ENCODE measurements at places on chromosomes 7 and 10. TPM values are rescaled to one million over a fixed set of nuclear protein-coding genes. Genes with fewer than 3 reads are reported as not detected.

Gene VDAC2
- 233 TPM for total RNA-seq

- H3K27ac ChIP-seq = no peak overlapping the region
- H3K4me3 ChIP-seq = no peak overlapping the region
- no peaks in the 10 kb centered on the region for H3K27me3 ChIP-seq
Measured at GRCh38 chr7:93646538-93646937, 72.0 kb upstream of the CALCR start.

Gene GFRA1
- total RNA-seq = 0.11 TPM

GRCh38 chr10:630581-631073, 58.8 kb downstream of the DIP2C start:
- H3K27ac ChIP-seq = no peak overlapping the region
- H3K27me3 ChIP-seq = peaks cover 5% of the 10 kb centered on the region
- no peaks in the 10 kb centered on the region for H3K4me1 ChIP-seq
- no peaks in the 10 kb centered on the region for H3K36me3 ChIP-seq

DNA sequence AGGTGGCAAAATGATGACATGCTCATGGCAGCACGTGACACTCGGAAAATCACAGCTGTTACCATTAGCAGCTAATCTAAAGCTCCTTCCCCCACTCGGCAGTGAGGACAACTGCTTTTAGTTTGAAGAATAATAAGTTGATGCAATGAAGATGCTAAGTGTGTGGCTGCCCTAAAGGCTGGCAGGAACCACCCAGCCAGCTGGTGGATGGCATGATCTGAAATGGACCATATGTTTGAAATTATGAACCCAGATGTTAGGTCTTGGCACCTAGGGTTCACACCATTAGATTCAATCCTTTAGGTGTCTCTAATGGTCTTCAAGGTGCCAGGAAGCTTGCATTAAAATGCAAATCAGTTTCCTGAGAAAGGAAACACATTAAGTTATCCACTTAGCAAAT, 230.1 kb downstream of the WDR11 start:
- no peak for DNase-seq
- no peak overlapping the region for H3K27ac ChIP-seq
- peaks cover 9% of the 10 kb centered on the region for H3K27me3 ChIP-seq
- no peak overlapping the region for H3K4me3 ChIP-seq
- H3K36me3 ChIP-seq = no peaks in the 10 kb centered on the region

Gene MYH16
- not detected for total RNA-seq

- DNase-seq = peak; percentile 4
- H3K4me3 ChIP-seq = no peak overlapping the region
- H3K4me1 ChIP-seq = peaks cover 23% of the 10 kb centered on the region
- H3K27me3 ChIP-seq = peaks cover 10% of the 10 kb centered on the region
Measured at GRCh38 chr7:157670490-157671357, 333.9 kb downstream of the DNAJB6 start.

GRCh38 chr10:4851846-4852245, 25.8 kb downstream of the AKR1E2 start:
- no peaks in the 10 kb centered on the region for H3K27me3 ChIP-seq
- peaks cover 9% of the 10 kb centered on the region for H3K36me3 ChIP-seq
- H3K27ac ChIP-seq = no peak overlapping the region
- no peak overlapping the region for H3K4me3 ChIP-seq

DNA sequence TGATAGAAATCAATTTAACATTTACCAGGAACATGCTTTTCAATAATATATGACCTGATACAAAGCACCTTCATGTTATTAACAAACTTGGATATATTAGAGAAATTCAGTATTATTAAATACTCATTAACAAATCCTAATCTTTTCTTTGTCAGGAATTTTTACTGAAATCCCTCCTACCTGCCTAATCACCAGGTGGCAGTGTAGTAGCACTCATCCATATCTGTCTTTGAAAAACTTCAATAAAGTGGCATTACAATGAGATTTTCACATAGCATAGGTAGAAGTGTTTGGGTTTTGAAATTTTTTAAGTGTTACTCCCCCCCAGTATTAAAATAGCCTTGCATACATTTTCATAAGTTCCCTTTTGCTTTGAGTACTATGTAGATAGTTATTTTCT, 1246.6 kb upstream of the LRRN3 start:
- H3K27me3 ChIP-seq = no peaks in the 10 kb centered on the region
- no peaks in the 10 kb centered on the region for H3K4me1 ChIP-seq
- H3K27ac ChIP-seq = no peak overlapping the region
- no peak for DNase-seq

DNA sequence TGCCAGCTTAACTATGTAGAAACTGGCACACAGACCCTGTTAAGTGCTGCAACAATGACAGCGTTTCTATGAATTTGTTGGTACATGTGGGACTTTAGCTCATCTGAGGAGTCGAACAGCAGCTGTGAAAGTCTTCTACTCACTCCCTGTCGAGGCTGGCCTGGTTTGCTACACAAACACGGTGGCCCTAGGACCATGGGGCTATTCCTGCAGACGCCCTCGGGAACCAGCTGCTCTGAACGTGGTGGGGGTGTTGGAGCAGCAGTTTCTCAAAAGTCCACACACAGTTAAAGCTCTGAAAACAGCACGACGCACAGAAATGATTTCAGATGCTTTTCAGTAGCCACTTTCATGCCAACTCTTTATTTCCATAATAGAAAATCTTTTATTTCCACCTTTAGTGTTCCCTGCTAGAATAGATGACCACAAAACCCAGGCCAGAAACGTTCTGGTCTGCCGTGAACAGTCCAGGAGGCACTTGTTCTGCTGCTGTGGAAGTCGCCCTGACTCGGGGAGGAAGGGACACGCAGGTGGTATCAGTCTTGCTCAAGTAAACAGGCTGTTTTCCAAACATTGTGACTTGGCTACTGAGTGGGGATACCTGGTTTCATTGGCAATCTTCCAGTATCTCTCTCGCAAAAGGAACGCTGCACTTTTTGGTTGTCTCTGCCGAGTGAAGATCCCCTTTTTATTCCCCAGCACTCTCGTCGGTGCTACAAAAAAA, 21.5 kb downstream of the GUSB start:
- H3K27ac ChIP-seq = no peak overlapping the region
- H3K27me3 ChIP-seq = no peaks in the 10 kb centered on the region
- no peak for DNase-seq

GRCh38 chr10:5559642-5560141, 34.9 kb downstream of the CALML3 start:
- no peak overlapping the region for H3K27ac ChIP-seq
- no peaks in the 10 kb centered on the region for H3K27me3 ChIP-seq
- no peak overlapping the region for H3K4me3 ChIP-seq

DNA sequence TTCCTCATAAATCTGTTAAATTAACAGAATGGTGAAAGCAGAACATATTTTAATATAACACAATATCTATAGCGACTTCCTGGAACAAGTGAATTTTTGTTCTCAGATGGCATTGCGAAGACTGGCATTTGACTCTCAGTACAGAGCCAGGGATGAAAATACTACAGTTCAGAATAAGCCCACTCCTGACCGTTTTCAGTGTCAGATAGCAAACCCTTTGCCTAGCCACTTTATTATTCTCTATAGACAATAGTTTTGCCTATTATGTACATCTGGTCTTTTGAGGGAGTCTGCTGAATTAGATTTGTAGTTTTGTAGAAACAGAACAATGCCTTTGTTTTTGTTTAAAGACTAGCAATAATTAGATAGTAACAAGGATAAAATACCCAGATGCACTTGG, 2.3 kb downstream of the MINPP1 start:
- peaks cover 40% of the 10 kb centered on the region for H3K4me1 ChIP-seq
- no peak overlapping the region for H3K27ac ChIP-seq
- H3K27me3 ChIP-seq = no peaks in the 10 kb centered on the region
- no peak overlapping the region for H3K4me3 ChIP-seq
- H3K36me3 ChIP-seq = peaks cover 17% of the 10 kb centered on the region

- H3K27me3 ChIP-seq = no peaks in the 10 kb centered on the region
- no peak overlapping the region for H3K27ac ChIP-seq
- no peaks in the 10 kb centered on the region for H3K4me1 ChIP-seq
Measured at GRCh38 chr7:78002715-78003114, 204.1 kb downstream of the PHTF2 start.

DNA sequence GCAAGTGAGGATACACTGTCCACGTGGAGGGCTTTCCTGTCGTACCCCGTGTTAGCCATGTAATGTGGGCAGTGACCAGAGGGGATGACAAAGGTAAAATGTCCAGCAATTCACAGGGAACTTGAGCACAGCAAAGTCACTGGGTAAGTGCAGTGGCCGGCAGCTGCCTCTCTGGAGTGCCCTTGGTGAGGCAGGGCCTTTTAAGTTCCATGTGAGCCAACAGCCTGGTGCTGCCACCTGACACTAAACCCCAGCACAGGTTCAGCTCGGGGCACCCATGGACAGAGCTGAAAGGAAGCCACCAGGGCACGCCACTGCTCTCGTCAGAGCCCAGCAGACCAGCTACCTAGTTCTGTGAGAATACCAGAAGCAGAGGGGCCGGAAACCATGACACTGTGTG, 168.3 kb downstream of the PRKAG2 start:
- DNase-seq = no peak
- no peaks in the 10 kb centered on the region for H3K27me3 ChIP-seq
- H3K36me3 ChIP-seq = peaks cover 6% of the 10 kb centered on the region
- no peak overlapping the region for H3K27ac ChIP-seq

DNA sequence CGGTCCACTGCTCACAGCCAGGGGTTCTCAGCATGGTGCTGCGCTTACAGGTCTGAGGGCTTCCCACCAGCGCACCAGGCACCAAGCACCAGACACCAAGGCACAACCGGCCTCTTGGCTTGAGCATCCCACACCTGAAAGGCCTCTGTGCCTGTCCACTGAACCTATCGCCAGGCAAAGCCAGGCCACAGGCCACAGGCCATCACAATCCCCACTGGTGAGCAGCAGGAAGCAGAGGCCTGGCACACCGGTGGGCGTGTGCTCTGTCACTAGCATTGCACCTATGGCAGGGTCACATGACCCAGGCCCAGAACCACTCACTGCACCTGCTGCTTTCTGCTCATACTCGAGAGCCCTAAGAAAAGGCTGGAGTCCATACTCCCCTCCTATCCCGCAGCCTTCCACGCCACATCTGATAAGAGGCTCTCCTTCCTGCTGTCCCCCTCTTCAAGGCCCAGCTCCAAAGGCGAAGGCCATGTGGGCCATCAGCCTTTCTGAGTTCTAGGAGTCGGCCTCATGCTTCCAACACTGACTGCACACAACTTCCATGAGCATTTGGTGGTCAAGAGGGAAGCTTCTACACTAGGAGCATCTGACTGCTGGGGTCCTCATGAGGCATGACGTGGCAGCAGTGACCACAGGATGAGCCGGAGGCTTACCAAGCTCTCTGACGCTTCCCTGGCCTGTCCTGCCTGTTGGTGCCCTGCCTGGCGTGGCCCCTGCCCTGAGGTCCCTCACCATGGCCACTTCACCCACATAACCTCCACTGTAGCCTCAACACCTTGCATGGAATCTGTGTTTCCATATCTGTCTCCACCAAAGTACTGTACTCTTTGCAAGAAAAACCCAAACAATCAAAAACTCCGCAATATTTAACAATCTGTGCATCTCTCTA, 166.3 kb downstream of the TNS3 start:
- H3K4me3 ChIP-seq = no peak overlapping the region
- no peak overlapping the region for H3K27ac ChIP-seq
- H3K4me1 ChIP-seq = peaks cover 4% of the 10 kb centered on the region
- H3K27me3 ChIP-seq = no peaks in the 10 kb centered on the region
- no peak for DNase-seq
- no peaks in the 10 kb centered on the region for H3K36me3 ChIP-seq

Gene RGR
- total RNA-seq = not detected

DNA sequence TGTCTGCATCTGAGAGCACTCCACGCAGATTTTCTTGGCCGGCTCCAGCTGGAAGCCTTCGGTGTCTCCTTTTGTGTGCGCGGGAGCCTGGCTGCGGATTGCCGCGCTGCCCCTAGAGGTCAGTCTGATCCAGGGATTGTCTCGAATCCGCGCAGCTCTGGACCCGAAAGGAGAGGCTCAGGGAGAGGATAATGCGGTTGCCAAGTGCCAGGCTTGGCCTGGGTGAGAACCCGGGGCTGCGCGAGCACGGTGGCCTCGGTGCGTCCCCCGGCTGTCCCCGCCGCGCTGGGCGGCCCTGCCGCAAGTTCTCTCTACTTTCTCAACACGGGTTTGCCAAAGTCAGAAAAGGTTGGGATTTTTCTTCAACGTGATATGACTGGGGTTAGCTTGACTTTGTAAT, 140.9 kb downstream of the ADCYAP1R1 start:
- no peak overlapping the region for H3K4me3 ChIP-seq
- no peaks in the 10 kb centered on the region for H3K36me3 ChIP-seq
- H3K4me1 ChIP-seq = no peaks in the 10 kb centered on the region
- no peak overlapping the region for H3K27ac ChIP-seq

Gene OLAH
- 0.90 TPM for total RNA-seq

- H3K27me3 ChIP-seq = no peaks in the 10 kb centered on the region
- DNase-seq = no peak
- peaks cover 5% of the 10 kb centered on the region for H3K36me3 ChIP-seq
- no peak overlapping the region for H3K4me3 ChIP-seq
- no peaks in the 10 kb centered on the region for H3K4me1 ChIP-seq
Measured at GRCh38 chr7:5867060-5867459, 13.5 kb upstream of the OCM start.

- H3K4me1 ChIP-seq = peaks cover 69% of the 10 kb centered on the region
- peaks cover 3% of the 10 kb centered on the region for H3K36me3 ChIP-seq
- H3K4me3 ChIP-seq = no peak overlapping the region
- H3K27me3 ChIP-seq = no peaks in the 10 kb centered on the region
Measured at GRCh38 chr7:151508991-151509390, 10.7 kb downstream of the RHEB start.

Gene CRHR2
- not detected for total RNA-seq

DNA sequence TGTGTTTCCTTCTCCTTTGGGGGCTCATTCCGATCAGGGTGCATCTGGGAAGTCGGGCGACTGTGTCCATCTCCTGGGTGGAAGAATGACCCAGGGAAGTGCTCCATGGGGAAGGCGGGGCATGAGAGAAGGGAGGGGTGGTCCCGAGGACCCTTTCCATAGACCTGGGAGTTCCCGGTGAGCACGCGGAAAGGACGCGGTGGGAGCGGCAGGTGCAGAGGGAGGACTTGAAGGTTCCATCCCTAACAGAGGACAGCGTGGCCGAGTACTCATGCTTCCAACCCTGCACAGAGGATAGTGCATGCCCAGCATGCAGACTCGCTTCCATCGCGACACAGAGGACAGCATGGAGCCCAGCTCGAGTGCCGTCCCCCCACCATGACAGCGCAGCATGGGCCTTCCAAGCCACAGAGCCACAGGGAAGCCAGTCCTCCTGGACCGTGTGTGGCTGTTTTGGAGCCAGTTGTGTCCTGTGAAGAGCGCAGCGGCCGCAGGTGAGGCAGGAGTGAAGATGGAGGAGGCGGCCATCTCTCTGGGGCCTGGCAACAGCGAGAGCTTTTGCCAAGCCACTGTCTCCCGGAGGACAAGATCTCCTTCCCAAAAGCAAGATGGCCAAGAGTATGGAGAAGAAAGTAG, 281.4 kb downstream of the DNAJB6 start:
- H3K4me3 ChIP-seq = no peak overlapping the region
- no peak for DNase-seq
- H3K27ac ChIP-seq = no peak overlapping the region
- no peaks in the 10 kb centered on the region for H3K27me3 ChIP-seq
- peaks cover 19% of the 10 kb centered on the region for H3K4me1 ChIP-seq
- H3K36me3 ChIP-seq = no peaks in the 10 kb centered on the region

Gene ALOX5
- 0.21 TPM for total RNA-seq

Gene GBX1
- not detected for total RNA-seq

Gene BMPR1A
- total RNA-seq = 9.0 TPM

Measured in activated CD4-positive, alpha-beta T cell treated with anti-CD3 and anti-CD28 coated beads for 36 hours (primary cell).